ENCODE measurements at places on chromosomes 6 and 20. TPM values are rescaled to one million over a fixed set of nuclear protein-coding genes. Genes with fewer than 3 reads are reported as not detected.
A peak's percentile ranks its signal among the peaks of the same experiment; 100 is the strongest.

DNA sequence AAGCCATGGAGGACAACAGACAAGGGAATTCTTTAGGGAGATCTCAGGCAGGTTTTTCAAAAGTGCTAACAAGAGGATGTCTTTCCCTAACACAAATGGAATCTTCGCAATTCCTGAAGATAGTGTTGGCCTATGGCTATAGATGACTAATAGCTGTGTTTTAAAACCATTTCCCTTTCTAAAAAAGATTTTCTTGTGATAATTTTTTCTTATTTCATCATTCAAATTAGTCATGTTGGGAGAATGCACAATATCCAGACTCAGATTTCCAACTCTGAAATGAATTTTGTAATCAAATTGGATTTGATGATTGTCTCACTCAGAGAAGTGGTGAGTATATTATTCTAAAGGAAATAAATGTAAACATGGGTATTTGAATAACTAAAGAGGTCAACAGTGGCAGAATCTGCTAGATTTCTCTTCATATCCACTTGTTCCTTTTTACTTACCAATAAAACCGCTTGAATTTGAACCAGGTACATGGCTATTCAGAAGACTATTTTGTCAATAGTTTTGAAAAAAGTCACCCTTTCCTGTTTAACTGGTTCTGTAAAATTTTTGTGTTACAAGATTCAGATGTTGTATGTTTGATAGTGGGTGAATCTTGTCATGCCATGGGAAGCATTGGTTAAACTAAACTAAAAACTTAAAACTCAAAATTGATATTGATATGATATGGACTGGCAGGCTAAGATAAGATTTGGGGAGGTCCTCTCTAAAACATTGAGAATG is 1223.7 kb upstream of the EYS start:
- no peaks in the 10 kb centered on the region for H3K27me3 ChIP-seq
- H3K4me3 ChIP-seq, result no peak overlapping the region
- no peak for DNase-seq

DNA sequence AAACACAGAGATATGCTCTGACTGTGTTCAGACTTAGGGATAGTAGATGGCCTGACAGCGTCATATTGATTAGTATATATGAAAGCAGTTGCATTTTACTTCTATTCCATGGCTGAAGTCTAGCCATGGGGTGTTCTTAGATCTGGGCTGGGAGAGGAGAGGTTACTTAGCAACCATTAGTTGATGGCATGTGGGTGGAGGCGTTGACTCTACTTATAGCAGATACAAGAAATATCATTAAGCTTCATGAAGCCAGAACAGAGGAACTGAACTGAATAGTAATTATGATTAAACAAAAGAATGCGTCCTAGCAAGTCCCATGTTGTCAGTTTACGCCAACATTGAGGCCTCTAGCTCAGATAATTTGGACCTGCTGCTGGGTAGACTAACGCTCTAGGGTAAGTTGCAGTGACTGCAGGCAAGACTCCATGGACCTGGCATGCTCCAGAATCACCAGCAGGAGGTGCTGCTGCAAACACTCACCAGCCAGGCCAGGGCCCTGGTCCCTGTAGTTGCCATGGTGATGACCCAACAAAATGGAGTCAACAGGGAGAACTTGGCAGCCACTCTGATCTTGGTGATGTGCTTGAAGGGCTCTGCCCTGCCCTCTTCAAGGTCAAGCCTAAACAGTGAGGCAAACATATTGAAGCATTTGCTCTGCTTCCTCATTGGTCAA is 477.3 kb downstream of the PREX1 start:
- no peaks in the 10 kb centered on the region for H3K36me3 ChIP-seq
- no peaks in the 10 kb centered on the region for H3K4me1 ChIP-seq
- H3K27me3 ChIP-seq, result no peaks in the 10 kb centered on the region
- peak; percentile 62 for DNase-seq
- no peak overlapping the region for H3K27ac ChIP-seq

DNA sequence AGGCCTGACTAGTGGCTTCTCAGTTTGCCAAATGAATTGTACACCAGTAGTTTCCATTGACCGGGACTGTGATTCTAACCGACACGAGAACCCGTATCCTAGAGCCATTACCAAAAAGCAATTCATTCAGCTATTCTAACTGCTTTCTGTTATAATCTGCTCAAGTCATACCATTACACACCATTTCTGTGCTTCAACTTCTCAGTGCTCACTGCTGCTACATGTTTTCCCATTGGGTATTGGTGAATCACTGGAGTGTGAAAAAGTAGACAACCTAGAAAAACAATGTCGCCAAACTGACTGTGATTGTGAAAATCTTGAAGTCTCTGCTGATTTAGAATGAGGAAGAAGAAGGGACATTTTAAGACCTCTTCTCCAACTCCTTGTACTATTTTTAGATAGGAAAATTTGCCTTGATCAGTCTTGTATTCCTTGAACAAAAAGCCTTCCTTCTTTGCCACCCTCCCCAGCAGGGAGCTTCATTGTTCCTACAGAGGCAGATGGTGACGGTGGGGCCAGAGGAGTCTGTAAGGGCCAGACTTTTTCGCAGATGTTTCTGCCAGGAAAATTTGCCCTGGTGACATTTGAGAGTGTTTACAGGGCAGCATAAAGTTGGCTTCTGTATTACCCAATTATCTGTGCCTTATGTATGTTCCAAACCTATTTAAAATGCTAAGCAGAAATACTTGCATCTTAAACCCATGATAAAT is 31.7 kb upstream of the MAP3K4 start:
- peak overlapping the region; percentile 6 for H3K4me3 ChIP-seq
- peaks cover 16% of the 10 kb centered on the region for H3K4me1 ChIP-seq
- peak; percentile 48 for DNase-seq

DNA sequence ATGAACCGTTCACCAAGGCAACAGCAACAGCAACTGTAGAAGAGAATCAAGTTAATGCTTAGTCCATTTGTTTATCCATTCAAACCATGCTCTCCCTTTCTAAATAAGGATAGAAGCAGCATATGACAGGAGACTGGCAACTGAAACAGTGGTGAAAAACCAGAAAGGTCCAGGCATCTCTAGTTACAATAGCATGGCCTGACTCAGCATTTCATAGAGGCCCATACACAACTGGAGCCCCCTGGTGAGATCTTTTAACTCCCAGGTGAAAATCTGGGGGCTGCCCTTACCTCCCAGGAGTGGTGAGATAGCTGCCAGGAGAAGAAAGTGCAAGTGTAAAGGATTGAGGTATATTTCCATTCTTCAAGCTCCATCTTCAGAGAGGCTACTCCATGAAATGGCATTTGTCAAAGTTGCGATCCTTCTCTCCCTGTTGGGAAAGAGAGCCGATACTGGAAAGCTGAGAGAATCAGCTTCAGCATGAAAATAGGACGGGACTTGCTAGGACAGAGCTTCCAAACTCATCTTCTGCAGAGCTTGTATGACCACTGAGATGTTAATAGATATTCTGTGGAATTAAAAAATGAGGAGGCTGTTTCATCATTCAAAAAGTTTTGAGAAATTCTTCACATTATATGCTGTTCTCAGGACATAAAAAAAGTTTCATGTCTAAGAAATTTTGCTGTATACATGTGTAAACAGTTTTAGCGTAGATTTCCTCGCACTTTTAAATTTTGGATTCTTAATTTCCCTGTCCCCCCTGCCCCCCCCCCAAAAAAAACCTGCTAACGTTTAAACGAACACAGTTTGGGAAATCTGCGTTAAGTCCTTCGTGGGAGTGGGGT is 10.9 kb upstream of the SLC2A12 start:
- H3K4me3 ChIP-seq, result no peak overlapping the region
- H3K4me1 ChIP-seq, result peaks cover 29% of the 10 kb centered on the region
- no peaks in the 10 kb centered on the region for H3K27me3 ChIP-seq
- peak; percentile 58 for DNase-seq
- H3K36me3 ChIP-seq, result no peaks in the 10 kb centered on the region

GRCh38 chr6:14375930-14376329 is 258.4 kb downstream of the CD83 start:
- no peak for DNase-seq
- H3K4me1 ChIP-seq, result peaks cover 18% of the 10 kb centered on the region
- H3K27ac ChIP-seq, result no peak overlapping the region
- no peak overlapping the region for H3K4me3 ChIP-seq
- H3K36me3 ChIP-seq, result no peaks in the 10 kb centered on the region

DNA sequence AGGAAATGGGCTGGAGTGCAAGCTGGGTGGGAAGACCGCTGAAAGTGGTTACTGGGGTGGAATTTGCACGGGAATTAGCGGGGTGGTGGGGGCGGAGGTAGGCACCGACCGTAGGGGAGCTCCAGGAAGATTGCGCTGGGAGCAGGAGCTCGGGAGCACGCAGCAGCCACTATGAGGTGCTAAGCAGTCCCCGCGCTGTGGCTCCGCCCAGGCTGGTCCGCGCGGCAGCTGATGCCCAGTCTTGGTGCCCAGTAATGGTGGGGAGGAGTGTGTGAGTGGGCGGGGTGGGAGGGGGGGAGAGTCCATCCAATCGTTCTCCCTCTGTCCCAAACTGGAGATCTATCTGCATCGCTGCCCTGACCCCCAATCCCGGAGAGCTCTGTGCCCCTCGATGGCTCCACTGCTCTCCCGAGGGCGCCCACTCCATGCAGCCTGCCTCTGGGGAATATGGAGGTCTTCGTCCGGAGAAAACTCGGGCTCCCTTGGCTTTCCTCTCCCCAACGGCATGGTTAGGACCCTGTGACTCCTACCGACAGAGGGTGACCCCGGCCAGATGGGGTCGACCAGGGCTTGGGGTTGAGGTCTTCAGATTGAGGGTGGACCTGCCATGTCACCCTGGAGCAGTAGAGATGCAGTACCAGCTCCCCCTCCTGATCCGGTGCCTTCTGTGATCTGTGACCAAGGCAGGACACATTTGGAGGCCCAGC is 5.3 kb downstream of the TP53TG5 start:
- H3K4me3 ChIP-seq, result no peak overlapping the region
- no peaks in the 10 kb centered on the region for H3K36me3 ChIP-seq
- DNase-seq, result peak; percentile 51
- peaks cover 17% of the 10 kb centered on the region for H3K27me3 ChIP-seq
- no peak overlapping the region for H3K27ac ChIP-seq

DNA sequence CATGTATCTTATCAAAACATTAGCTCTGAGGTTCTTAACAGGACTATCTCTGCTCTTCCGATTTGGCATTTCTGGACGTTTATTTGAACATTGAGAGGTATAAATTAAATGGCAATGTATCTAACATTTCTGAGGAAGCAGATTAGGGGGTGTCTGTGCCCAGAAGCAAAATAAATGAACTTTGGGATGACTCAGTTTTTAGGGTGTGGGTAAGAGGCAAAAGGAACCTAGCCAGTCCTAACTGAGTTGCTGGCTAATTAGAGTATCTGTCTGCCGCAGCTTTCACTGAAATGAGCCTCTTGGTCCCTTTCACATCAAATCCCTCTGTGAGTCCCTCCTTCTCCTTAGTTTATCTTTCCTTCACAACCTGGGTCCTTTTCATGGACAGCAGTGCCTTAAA is 1.1 kb downstream of the RNF144B start:
- no peaks in the 10 kb centered on the region for H3K4me1 ChIP-seq
- H3K4me3 ChIP-seq, result no peak overlapping the region
- no peak overlapping the region for H3K27ac ChIP-seq
- H3K36me3 ChIP-seq, result no peaks in the 10 kb centered on the region
- no peak for DNase-seq

DNA sequence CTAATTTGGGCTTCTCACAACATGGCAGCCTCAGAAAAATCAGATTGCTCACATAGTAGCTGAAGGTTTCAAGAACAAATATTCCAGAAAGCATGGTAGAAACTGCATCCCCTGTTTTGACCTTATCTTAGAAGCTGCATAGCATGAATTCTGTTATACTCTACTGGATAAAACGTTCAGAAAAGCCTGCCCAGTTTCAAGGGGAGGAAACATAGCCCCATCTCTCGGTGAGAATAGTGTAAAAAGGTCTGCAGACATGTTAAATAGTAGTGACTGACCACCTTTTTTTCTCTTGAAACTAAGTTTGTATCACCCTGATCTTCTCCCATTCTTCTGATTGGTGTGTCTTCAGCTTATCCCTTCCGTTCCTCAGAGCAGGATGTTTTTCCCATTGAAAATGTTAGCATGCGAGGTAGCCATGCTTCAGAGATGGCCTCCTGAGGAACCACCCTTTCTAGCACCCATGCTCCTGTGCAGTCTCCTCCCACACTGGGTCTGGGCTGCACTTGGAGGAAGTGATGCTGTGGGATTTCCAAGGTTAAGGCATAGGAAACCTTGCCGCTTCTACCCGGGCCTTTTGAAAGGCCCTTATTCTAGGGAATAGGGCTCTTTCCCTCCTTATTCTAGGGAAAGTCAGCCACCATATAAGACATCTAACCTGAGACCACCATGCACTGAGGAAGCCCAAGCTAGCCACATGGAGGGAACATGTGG is 50.1 kb downstream of the MARCKS start:
- DNase-seq, result no peak
- H3K27ac ChIP-seq, result no peak overlapping the region
- no peaks in the 10 kb centered on the region for H3K36me3 ChIP-seq
- no peaks in the 10 kb centered on the region for H3K4me1 ChIP-seq
- H3K27me3 ChIP-seq, result no peaks in the 10 kb centered on the region

- DNase-seq, result no peak
- H3K4me1 ChIP-seq, result no peaks in the 10 kb centered on the region
- H3K4me3 ChIP-seq, result peak overlapping the region; percentile 49
- H3K27ac ChIP-seq, result no peak overlapping the region
These were observed 20.3 kb upstream of the ABT1 start for GRCh38 chr6:26576407-26576843.

DNA sequence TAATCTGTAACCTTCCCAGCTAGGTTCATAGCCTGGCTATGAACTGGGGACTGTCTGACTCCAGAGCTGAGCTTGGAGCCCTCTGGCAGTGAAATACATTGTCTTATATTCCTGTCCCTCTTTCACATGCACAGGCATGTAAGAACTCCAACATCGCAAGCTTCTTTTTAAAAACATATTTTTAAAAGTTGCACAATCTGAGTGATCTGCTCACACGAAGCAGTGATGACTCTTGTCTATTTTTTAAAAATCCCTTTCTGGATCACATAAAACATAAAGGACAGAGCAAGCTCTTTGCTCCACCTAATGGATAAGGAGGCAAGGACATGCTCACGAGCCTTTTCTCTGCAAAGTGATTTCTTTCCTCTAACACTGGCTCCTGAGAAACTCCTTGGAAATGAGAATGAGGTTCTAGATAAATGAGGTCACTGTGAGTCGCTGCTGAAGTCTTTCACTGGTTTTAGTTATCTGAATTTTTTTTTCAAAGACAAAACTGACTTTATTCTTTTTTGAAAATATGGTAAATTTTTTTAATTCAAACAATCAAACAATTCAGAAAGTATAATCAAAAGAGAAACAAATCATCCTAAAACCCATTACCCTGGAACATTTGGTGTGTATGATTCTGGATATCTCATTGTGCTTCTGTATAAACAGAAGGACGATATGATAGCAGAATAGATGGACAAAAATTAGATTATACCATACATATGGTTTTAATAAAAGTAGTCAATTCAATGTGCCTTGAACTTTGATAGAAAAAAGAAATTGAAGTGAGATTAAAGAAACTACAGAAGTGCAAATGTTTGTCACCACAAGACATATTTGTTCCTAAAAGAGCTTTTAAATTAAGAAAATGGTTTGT is 30.8 kb downstream of the IL20RA start:
- H3K27ac ChIP-seq, result no peak overlapping the region
- no peak overlapping the region for H3K4me3 ChIP-seq
- no peaks in the 10 kb centered on the region for H3K36me3 ChIP-seq
- H3K4me1 ChIP-seq, result no peaks in the 10 kb centered on the region

- no peaks in the 10 kb centered on the region for H3K27me3 ChIP-seq
- no peaks in the 10 kb centered on the region for H3K4me1 ChIP-seq
- H3K36me3 ChIP-seq, result no peaks in the 10 kb centered on the region
- H3K27ac ChIP-seq, result no peak overlapping the region
- no peak for DNase-seq
- no peak overlapping the region for H3K4me3 ChIP-seq
These were observed 557.0 kb downstream of the HAO1 start for GRCh38 chr20:7383216-7383615.

The C20orf202 gene
- total RNA-seq, result not detected

The PRL gene
- total RNA-seq, result not detected

The MRAP2 gene
- 0.75 TPM for total RNA-seq

The CLPSL1 gene
- total RNA-seq, result not detected

The DNMT3B gene
- 148 TPM for total RNA-seq

The LPIN3 gene
- total RNA-seq, result 2.8 TPM

The SAMD3 gene
- total RNA-seq, result 2.0 TPM

Data from neural progenitor cell (in vitro differentiated cells).